Activated CD4-positive, alpha-beta T cell treated with anti-CD3 and anti-CD28 coated beads for 36 hours (primary cell): ENCODE measurements at places on chromosomes 3 and 15. TPM values are rescaled to one million over a fixed set of nuclear protein-coding genes. Genes with fewer than 3 reads are reported as not detected.

The FBXW12 gene
- total RNA-seq = 0.16 TPM

The MAP1A gene
- 1.3 TPM for total RNA-seq

The RASL12 gene
- not detected for total RNA-seq

The OR5H2 gene
- not detected for total RNA-seq

The RLBP1 gene
- total RNA-seq = not detected

The ABHD5 gene
- 8.6 TPM for total RNA-seq

The ARRDC4 gene
- total RNA-seq = 0.88 TPM

The CACNA2D2 gene
- 1.1 TPM for total RNA-seq
